ENCODE measurements at places on chromosomes 5 and 9.

- no peak for DNase-seq
These were observed 14.3 kb upstream of the MGAT1 start for GRCh38 chr5:180816608-180817534.

- no peak for DNase-seq
These were observed 105.2 kb downstream of the ZNF608 start for GRCh38 chr5:124641154-124641792.

- DNase-seq, result peak; percentile 73
These were observed 16.3 kb downstream of the LARP1 start for GRCh38 chr5:154771383-154771901.

GRCh38 chr9:25861421-25861820 is 183.2 kb upstream of the TUSC1 start:
- no peak for DNase-seq

GRCh38 chr5:82802954-82803353 is 274.2 kb downstream of the TMEM167A start:
- DNase-seq, result no peak

DNA sequence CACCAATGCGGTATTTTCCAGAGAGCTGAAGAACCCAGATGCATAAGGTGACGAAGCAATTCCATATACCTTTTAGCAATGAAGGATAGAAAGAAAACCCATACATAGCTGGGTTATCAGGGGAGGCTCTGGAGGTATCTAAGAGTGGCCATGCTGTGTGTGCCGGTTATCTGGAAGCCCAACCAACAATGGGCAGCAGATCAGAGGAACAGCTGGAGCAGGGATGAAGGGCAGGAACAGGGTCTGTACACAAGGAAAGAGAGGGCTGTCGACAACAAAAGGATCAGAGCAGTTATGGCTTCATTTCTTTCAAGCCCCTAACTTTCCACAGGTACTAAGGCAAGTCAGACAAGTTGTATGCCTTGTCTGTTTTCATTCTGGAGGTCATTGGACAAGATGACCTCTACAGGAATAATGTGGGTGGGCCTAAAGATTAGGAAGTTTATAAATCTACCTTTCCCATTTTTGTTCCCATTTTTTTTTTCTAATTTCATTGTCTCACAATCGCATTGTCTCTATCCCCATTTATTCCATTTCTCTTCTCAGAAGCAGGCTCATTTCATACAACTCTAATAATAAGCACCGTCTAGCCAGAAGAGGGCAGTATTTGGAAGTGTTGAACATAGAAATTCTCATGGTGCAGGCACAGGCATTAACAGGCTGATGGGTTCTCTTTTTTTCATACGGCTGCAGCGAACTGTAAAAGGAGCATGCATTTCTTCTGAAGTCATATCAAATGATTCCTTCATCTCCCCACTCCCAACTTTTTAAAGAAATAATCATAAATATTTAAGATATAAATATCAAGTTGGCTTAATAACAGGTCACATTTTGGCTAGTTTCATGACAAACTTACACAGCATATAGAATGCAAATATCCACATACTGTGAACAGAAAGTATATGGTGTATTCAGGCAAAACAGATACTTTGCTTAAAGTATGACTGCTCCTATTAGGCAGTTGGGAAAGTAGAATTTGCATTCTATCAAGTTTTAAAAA is 63.5 kb downstream of the ZNF474 start:
- peak; percentile 41 for DNase-seq

DNA sequence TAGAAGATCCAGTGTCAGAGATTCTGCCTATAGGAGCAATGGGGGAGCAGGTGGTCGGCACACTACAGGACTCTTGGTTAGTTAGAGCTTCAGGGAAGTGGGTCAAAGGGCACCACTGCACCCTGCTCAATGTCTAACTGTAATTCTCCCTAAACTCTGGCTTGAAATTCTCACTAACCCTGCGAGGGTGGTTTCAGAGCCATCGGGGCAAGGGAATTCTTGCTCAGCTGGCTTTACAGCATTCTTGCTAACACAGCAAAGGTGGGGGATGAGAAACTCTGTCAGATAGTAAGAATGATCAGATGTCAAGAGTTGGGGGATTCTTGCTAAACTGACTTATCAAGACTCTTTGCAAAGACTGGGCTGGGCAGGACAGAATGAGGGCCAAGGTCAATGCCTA is 4.7 kb upstream of the ZNF354C start:
- DNase-seq, result no peak

DNA sequence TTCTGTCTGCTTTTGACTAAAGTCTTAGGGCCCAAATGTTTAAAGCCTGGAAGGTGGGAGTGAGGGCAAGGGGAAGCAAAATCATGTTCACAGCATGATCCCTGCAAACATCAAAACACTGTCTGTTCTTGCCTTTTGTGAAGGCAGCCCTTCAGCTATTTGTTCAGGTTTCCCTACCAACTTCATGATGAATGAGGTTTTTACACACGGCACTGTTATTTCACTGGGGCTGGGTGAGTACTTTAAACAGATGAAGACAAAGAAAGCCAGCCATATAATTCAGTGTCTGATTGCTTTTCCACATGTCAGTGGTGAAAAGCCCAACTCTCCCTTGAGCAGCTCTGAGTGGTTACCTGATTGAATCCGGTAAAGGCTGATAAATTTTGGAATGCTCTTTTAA is 224.7 kb upstream of the GRAMD2B start:
- DNase-seq, result no peak

DNA sequence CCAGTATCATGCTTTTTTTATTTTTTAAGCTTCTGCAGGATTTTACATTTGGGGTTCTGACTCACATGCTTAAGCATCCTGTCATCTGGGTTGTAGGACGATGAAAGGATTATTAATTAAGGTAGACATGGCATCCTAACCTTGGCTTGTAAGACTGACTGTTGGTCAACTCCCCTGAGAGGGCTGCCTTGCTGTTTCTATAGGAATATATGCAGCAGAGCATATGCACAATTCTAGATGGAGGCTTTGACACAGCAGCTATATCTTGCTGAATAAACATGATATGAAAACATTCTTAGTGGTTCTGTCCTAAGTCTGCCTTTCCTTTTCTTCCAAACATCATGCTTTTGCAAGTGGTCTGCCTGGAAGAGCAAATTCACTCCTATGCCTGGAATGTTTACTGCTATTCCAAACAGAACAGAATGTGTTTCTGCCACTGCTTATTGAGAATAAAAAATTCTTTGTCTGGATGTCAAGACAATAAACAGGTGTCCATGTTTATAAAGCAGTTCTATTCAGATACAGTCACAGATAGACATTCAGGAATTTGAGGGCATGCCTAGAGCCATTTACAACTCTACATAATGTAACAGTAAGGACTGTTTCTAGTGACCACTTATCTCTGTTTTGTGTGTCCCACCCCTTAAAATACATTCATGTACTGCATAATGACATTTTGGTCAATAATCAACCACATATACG is 166.2 kb upstream of the PPP2R2B start:
- DNase-seq, result no peak

- no peak for DNase-seq
These were observed 106.7 kb downstream of the OXCT1 start for GRCh38 chr5:41763574-41763973.

DNA sequence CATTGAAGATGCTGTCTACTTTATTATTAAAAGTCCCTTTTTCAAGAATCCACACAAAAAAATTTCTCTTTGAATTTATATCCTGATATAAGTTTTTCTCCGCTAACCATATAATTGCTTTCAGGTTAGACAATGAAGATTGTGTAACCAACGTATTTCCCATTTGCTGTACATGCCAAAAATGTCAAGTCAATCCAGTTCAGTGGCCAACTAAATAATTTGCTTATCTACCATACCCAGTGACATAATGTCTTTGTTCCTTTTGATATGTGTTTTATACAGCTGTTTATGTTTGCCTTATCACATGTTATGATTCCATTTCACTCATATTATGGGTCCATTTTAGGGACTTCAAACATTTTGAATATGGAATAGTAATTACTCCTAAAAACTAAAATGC is 349.9 kb downstream of the EFNA5 start:
- no peak for DNase-seq

GRCh38 chr5:154401931-154402330 is 43.9 kb upstream of the SAP30L start:
- DNase-seq, result no peak

- DNase-seq, result no peak
These were observed 166.2 kb upstream of the ACO1 start for GRCh38 chr9:32218100-32218767.

GRCh38 chr9:89872913-89873707 is 268.3 kb downstream of the GADD45G start:
- DNase-seq, result no peak

DNA sequence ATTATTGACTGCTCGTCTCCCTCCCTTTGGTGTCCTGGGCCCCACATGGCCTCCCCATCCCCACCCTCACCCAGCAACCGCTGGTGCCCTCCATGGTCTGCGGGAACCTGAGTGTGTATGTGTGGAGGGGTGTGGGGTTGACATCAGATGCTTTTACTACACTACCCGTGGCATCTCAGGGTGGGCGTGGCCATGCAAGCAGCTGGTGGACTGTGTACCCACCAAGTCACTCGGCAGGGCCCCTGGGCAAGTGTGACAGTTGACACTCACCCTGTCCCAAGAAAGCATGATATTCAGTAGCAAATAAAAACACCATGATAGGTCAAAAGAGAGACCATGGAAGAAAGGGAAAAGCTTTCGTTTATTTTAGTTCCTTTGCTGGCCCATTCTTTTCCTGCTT is 7.4 kb upstream of the NXNL2 start:
- no peak for DNase-seq

- no peak for DNase-seq
These were observed 122.2 kb downstream of the CRB2 start for GRCh38 chr9:123478160-123478559.

- no peak for DNase-seq
These were observed 36.2 kb downstream of the UNC5A start for GRCh38 chr5:176846335-176847140.

- peak; percentile 46 for DNase-seq
These were observed 85.5 kb downstream of the DCP2 start for GRCh38 chr5:113061846-113062780.

DNA sequence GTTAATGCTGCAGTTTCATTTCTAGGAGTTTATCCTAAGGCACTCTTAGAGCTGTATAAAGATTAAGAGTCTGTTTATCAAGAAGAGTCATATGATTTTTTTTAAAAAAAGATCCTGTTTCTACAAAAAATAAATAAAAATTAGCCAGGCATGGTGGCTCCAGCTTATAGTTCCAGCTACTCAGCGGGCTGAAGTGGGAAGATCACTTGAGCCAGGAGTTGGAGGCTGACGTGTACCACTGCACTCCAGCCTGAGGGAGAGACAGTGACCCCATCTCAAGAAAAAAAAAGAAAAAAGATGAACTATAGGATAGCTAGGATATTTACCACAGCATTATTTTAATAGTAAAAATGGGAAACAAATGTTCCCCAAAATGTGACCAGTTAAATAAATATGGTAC is 3.3 kb upstream of the UBE2D2 start:
- no peak for DNase-seq

DNA sequence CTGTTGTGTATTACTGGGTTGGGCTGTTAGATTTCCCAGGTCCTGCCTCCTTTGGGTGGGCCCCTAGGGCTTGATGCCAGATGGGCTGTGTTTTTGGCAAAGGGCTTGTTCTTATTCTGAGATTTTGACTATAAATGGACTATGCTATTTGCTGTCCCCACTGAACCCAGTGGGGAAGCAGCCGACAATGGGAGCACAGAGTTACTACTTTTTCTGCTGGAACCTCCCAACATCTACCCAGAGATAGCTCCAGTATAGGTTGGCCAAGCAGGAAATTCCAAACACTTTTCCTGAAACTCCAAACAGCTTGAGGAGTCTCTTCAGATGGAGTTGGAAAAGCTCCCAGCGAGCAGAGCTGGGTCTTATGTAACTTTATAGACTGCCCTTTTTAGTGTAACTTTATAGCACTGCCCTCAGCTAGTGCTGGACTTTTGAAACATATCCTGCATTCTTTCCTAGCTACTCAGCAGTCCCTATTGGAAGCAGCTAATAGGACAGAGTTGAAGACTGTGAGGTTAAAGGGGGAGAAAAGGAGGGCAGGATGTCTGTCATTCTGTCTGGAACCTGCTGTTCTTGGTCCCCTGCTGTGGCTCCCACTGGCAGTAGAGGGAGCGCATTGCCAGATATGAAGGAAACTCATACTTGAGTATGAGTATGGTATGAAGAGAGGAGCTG is 21.0 kb downstream of the RUSC2 start:
- DNase-seq, result peak; percentile 91

DNA sequence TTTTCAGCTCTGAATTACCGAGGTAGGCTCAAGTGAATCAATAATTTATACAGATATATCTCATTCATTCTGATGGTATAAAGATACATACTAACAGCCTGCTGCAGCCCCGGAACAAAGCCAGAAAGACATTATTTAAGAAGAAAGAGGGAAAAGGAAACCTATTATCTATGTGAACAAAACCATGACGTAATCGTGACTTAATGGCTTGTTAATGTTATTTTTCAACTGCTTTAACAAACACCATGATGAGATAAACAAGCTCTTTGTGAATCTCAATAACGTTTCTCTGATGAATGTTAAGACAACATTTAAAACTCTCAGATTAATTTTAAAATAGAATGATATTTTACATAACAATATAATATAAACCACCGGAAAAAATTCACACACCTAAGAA is 237.1 kb downstream of the SLF1 start:
- DNase-seq, result no peak
